ENCODE measurements at places on chromosomes 5 and 9.

DNA sequence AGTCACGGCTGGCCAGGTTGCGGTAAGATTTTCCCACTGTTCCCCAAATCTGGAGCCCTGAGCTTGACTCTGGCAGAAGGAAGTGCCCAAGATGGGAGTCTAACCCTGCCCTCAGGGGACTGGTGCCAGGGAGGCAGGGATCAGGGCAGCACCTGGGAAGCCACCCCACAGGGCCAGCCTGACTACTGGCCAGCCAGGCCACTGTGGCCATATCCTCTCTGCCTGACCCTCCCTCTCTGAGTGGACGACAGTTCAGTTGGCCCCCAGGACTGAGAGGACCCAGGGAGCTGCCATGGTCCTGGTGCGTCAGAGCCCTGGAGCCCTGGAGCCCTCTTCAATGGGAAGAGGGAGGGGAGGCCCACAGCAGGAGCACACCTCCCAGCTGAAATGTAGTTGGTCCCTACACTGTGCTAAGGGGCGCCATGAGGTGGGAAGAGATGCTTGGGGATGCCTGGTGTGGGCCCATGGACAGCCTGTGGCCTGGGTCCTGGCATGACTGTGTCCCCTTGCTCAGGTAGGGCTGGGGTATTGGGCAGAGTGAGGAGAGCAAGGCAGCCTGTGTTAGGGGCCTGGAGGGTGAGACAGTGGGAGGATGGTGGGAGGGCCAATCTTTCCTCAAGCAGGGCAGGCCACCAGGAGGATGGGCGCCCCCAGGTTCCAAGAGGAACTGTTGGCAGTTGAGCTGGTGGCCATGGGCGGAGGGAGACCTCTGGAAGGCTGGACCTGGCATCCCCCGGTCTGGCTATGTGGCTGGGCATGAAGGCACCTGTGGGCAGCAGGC, 81.1 kb downstream of the PHF2 start:
- DNase-seq: peak; percentile 47

- DNase-seq: no peak
Measured at GRCh38 chr5:32964261-32964660, 253.1 kb downstream of the NPR3 start.

GRCh38 chr9:115170358-115171073, 52.6 kb upstream of the TNC start:
- no peak for DNase-seq

DNA sequence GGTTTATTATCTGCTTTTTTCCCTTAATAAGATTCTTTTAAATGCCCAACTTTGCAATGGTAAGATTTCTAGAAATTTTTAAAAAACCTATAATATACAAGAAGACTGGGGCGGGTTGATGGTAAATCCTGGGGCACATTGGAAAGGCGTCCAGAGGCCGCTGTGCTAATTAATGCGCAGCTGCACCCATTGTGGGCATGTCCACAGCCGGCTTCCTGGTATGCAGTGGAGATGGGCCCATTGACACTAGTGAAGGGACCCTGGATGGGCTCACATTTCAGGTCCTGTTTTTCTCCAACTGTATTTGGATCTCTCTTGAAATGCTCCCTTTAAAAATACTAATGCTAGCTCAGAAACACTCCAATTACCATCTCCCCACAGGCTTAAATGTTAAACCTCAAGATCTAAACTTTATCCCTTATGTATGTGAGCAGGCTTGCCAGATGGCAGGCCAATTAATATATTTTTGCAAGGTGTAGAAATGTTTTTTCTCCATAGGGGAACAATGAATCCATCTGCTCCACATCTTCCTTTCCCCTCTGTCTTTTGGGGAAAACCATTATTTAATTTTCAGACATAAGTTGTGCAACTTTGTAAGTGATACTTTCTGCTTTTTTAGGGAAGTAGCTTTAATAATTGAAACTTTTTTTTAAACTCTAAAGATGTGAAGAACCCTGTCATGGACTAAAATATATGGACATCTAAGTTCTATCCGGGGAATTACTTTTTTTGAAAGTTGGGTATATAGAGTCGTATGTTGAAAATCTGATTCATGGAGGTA, 177.3 kb downstream of the CD180 start:
- DNase-seq: no peak

DNA sequence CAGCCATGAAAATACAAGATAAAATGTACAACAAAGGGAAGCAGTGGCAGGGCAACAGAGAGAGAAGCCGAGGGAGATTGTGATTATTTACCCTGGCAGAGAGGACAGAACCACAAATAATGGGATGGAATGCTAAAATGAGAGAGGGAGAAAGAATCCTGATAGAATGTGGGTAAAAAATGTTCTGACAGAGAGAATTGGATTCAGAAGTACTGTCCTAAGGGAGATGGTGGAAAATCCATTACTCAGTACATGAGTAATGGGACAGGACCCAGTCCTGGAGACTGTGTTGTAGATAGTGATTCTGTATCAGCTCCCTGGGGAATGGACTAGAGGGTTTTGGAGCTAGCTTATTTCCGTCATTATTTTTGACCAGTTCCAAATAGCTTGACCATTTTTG, 831.5 kb downstream of the MAT2B start:
- DNase-seq: no peak

DNA sequence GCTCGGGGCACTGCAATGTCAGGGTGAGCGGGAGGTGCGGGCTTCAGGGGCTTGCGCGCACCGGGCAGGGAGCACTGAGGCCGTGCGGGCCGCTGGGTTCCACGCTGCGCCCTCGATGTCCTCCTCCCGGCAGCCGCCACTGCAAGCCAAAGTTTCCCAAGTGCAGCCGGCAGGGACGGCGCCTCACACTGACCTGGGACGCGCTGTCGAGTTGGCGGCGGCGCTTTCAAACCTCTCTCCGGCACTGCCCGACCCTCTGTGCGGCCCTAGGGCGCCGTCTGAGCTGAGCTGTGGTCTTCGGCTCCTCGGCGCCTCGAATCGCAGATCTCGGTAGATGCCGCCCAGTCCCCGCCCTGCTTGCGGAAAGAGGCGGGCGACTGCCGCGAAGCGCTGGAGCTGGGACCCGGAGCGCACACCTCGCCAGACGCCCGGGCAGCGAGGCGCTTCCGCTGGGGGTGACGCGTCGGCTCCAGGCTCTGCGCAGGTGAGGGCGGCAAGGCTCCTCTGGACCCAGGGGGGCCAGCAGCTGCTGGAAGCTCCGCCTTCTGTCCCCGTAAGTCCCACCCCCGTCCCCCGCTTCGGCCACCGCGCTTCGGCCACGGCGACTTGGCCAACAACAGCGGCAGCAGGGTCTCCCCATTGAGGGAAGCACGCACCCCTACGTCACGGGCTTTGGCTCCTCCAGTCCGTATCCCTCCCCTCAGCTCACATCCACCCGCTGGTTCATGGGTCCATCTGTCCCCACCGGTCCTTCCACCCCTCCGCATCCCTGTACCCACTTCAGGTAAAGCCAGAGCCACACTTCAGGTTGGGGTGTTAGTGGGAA, at the start of gene ANKRD34B:
TSS of gene ANKRD34B (minus strand) at position 320 of the 826 bp plus-strand sequence. CDS start 10,261 bp downstream, outside the sequence.
- no peak for DNase-seq

DNA sequence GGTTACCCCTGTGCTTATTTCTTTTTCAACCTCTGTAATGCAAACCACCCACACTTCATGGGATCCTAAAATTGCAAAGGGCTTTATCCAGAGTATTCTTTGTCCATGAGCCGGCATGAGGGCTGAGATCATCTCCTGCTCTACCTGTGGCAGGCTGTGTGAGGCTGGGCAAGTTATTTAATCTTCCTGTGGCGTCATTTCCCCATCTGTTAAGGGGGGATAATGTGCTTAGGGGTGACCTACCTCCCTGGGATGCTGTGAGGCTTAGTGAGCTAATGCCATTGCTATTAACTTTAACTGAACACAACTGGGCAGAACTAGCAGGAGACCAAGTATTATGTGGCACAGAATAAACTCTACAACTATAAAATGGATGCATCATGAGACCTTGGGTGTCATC, 17.0 kb downstream of the FRMPD1 start:
- DNase-seq: no peak

DNA sequence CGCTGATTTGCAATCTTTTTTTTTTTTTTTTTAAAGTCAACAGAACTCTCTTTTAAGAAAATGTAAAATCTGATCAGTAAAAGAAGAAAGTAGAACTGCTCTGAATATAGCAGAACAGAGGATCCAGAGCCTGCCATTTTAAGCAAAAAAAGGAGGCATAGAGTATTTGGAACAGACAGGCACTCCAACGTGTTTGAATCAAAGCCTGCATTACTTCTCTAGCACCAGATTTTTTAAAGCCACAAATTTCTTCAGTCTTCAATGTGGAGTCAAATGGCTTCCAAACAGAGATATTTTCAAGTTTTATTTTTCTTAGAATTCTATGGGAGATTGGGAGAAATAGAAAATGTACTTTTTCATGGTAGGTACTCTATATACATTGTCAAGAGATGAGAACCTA, 5.1 kb downstream of the PAIP1 start:
- no peak for DNase-seq

DNA sequence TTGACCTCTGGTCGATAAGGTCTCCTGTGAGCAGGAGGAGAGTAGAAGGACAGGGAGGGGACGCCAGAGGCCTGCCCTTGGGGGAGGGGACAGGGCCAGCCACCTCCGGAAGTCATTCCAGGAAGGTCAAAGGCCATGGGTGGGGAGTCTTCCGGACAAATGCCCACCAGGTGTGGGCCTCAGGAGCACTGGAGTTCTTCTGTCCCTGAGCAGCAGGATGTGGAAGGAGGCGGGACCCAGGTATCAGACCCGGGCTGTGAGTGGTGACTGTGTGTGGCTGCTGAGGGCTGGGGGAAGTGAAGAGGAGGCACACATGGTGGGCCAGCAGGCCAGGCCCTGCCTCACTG, 13.9 kb downstream of the FGF18 start:
- no peak for DNase-seq

DNA sequence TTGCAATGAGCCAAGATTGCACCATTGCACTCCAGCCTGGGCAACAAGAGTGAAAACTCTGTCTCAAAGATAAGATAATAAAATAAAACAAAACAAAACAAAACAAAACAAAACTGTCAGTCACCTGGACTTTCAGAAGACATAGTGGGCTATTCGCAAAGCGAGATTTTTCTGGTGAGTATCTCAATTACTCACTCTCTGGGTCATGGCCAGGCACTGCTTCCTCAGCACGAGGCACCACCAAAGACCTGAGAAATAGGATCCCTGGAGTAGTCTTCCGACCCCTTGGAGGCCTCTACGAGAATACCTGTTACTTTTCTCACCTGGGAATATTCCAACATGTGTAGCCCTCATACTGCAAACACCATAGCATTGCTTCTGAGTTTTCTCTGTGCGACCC, 201.7 kb upstream of the ZNF618 start:
- no peak for DNase-seq

DNA sequence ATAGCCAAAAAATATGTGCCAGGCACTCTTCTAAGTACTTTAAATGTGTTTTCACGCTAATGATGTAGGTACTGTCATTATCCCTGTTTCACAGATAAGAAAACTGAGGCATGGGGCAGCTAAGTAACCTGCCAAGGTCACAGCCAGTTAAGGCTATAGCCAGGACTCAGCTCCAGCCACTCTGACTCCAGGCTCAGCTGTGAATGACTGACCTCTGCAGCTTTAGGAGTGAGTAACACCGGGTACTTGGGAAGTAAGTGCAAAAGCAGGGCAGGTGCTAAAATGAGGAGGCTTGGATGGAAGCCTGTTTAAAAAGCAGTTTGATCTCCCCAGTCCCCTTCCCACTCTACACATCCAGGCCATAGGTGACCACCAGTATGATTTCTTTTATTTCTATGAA, 10.6 kb upstream of the SHC3 start:
- no peak for DNase-seq

DNA sequence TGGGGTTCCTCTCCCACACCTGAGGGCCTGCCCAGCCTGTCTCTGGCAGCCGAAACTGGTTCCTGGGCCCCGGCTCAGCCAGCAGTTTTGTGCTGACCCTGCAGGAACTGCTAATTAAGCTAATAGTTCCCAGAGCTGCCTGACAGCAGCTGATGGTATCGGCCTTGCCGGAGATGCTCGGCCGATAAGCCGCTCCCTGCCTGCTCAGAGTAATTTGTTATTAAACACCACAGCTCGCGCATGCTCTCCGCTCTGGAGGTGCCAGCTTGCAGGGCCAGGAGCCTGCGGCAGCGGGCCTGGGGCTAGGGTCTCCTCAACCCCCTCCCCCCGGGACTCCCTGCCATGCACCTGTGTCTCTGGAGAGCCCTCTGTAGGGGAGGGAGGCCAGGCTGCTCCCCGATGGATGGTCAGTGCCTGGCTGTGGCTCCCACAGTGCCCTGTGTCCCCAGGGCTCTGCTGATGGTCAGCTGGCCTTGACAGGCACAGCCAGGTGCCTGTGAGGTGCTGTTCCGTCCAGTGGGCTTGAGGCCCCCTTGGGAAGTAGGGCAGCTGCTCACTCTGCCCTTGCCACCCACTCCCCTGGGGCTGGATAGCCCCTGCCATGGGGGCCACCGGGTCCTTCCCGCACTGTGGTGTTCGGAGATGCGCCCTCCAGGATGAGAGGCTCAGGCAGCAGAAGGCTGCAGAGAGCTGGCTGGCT, 41.7 kb downstream of the RXRA start:
- no peak for DNase-seq

GRCh38 chr5:133164759-133165158, 112.9 kb downstream of the HSPA4 start:
- DNase-seq: no peak

GRCh38 chr5:168076561-168076991, 214.9 kb upstream of the WWC1 start:
- no peak for DNase-seq

DNA sequence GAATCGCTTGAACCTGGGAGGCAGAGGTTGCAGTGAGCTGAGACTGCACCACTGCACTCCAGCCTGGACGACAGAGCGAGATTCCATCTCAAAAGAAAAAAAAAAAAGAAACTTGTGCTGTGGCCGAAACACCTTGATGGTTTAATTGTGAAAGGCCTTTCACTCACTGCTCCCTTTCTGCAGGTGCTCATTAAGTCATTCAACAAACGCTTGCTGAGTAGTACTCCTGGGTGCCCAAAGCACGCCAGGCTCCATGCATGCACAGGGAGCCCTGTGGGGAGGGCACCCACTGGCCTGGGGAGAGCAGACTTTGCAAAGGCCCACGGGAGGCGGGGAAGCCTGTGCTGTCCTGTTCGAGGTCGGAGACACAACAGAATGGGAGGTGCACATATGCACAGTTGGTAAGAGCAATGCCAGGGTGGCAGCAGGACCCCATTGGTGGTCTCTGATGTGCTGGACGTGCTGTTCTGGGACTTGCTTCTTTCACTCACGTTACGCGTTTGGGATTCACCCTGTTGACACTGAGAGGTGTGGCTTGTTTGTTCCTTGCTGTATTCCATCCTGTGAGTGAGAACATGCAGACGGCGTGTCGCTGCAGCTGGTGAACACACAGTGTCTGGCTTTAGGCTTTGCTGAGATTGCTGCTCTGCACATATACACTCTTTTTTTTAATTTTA, 3.0 kb upstream of the ENTPD2 start:
- DNase-seq: no peak

DNA sequence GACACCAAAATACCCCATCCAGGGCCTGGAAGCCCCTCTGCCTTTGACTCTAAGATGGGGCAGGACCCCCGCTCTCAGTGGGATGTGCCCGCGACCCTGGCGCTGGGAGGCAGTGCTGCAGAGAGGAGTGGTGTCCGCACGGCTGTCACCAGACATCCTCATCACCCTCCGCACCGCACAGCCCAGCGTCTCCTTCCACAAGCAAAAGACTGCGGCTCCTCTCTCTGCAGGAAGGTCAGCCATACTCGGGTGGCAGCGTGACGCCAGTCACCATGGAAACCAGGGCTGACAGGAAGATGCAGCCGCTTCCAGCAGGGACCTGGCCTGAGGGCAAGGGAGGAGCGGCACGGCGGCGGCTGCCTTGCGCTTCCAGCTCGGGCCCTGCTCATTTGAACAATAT, 17.1 kb upstream of the SLC6A3 start:
- DNase-seq: peak; percentile 87

- DNase-seq: no peak
Measured at GRCh38 chr5:124741711-124742496, 4.5 kb downstream of the ZNF608 start.
